ENCODE measurements at places on chromosomes 6 and 20.

- no peaks in the 10 kb centered on the region for H3K27me3 ChIP-seq
- H3K4me1 ChIP-seq = no peaks in the 10 kb centered on the region
- H3K4me3 ChIP-seq = no peak overlapping the region
- H3K27ac ChIP-seq = no peak overlapping the region
- H3K36me3 ChIP-seq = no peaks in the 10 kb centered on the region
Observed at GRCh38 chr20:3459881-3460307, 10.9 kb upstream of the ATRN start.

DNA sequence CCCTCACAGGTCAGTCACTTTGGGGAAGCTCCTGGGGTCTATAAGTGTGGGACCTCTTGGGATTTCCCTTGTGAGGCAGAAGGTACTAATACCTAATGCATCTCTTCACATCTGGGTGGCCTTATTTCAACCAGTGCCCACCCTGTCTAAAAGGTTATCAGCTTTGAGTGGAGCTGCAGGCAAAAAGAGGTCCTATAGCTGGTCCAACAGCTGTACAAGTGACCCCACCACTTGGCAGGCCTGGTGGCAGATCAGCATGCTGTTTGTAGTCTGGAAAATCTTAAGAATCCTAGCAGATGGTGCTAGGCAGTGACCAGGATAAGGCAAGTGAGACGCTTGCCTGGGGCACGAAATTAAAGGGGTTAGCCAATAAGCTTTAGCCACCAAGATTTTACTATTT lies 51.6 kb upstream of the GTSF1L start:
- no peak for DNase-seq
- no peaks in the 10 kb centered on the region for H3K27me3 ChIP-seq
- no peaks in the 10 kb centered on the region for H3K36me3 ChIP-seq
- no peak overlapping the region for H3K27ac ChIP-seq

DNA sequence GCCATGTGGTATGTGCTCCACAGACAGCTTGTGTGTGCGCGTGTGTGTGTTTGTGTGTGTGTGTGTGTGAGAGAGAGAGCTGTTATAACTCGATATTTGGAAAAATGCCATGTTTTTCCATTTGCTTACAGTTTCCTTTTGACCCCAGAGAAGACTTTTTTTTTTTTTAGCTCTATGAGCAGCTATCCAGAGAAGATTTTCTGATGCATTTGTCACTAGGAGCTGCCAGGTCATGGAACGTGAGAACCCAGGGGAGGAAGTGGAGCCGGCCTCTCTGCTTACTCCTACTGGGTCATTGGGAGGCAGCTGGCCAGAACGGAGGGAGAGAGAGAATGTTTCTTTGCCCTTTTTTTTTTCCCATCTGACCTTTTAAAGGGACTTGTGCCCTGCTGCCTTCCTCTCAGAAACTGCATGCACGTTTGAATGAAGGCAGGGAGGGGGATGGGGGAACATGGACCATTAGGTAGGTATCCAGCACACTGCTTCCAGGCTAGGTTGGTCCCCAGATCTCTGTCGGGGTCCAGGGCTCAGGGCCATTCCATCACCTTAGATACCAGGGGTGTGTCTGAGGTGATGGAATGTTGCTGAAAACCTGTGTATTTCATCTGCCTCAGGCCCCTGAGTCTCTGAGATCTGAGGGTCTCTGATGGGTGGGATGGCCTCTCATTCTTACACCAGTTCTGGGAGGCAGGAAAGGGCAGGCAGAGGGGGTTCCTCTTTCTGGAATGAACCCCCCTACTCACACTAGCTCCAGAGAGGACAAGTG lies 11.2 kb upstream of the MRPS18A start:
- no peak overlapping the region for H3K27ac ChIP-seq
- no peaks in the 10 kb centered on the region for H3K27me3 ChIP-seq
- H3K4me1 ChIP-seq = peaks cover 14% of the 10 kb centered on the region
- no peak for DNase-seq
- no peak overlapping the region for H3K4me3 ChIP-seq
- no peaks in the 10 kb centered on the region for H3K36me3 ChIP-seq

- H3K27me3 ChIP-seq = no peaks in the 10 kb centered on the region
- no peak for DNase-seq
- H3K36me3 ChIP-seq = no peaks in the 10 kb centered on the region
- peak overlapping the region; percentile 92 for H3K27ac ChIP-seq
Observed at GRCh38 chr6:113971741-113972140, 793 bp upstream of the HDAC2 start.

GRCh38 chr6:149275621-149276020 lies 41.9 kb upstream of the TAB2 start:
- no peak overlapping the region for H3K4me3 ChIP-seq
- H3K27ac ChIP-seq = no peak overlapping the region
- no peaks in the 10 kb centered on the region for H3K27me3 ChIP-seq
- no peaks in the 10 kb centered on the region for H3K36me3 ChIP-seq
- DNase-seq = no peak

DNA sequence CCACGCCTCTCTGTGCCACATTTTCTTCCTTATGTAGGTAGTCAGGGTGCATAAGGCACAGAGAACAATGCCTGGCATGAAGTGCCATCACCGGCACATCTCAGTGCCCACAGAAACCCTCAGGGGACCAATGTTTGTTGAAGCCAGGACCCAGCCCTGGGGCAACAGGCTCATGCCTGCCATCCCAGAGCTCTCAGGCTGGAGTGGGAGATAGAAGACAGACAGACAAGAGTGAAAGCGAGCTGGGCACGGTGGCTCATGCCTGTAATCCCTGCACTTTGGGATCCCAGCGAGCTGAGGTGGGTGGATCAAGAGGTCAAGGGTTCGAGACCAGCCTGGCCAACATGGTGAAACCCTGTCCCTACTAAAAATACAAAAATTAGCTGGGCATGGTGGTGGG lies 13.5 kb downstream of the EFCAB8 start:
- no peaks in the 10 kb centered on the region for H3K36me3 ChIP-seq
- no peaks in the 10 kb centered on the region for H3K27me3 ChIP-seq
- DNase-seq = no peak
- H3K27ac ChIP-seq = no peak overlapping the region

- DNase-seq = no peak
- H3K27me3 ChIP-seq = no peaks in the 10 kb centered on the region
- H3K4me1 ChIP-seq = no peaks in the 10 kb centered on the region
- H3K4me3 ChIP-seq = no peak overlapping the region
Observed at GRCh38 chr6:152598421-152598820, 38.7 kb downstream of the SYNE1 start.

GRCh38 chr20:62714006-62714405 lies 5.4 kb downstream of the NTSR1 start:
- H3K4me3 ChIP-seq = no peak overlapping the region
- no peak for DNase-seq
- no peak overlapping the region for H3K27ac ChIP-seq

GRCh38 chr20:57957411-57958049 lies 247.7 kb upstream of the PMEPA1 start:
- no peak overlapping the region for H3K27ac ChIP-seq
- H3K36me3 ChIP-seq = no peaks in the 10 kb centered on the region
- no peak overlapping the region for H3K4me3 ChIP-seq
- H3K4me1 ChIP-seq = peaks cover 22% of the 10 kb centered on the region
- no peak for DNase-seq

DNA sequence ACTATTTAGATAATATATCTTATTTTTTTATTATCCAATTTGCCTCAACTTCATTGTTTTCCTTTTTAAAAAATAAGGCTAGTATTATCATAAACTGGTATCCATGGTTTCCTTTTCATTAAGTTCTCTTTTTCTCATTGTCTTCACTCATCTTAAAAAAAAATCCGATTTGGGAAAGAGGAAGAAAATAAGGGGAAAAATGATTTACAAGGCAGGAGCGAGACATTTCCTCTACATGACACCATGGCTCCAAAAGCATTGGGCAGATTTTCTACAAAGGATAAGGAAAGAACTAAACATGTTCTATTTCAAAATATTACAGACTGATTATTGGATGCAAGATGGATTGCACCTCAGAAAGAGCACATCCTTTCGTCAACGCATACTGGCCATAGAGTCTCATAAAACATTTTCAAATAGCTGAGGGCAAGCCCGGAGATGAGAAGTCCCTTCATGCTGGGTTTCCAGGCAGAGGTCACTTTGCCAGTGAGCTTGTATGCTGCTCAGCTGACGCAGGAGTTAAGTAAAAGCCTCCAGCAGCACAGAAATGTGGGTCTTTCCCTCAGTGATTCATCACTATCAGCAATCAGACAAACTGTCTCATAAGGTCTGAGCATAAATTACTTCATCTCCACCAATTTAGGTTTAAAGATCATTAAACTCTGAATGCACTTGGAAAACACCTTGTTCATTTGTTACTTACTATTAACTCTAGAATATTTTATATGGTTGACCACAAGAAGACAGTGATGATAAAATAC lies 129.0 kb upstream of the TNFAIP3 start:
- no peaks in the 10 kb centered on the region for H3K4me1 ChIP-seq
- DNase-seq = no peak

- H3K27me3 ChIP-seq = no peaks in the 10 kb centered on the region
- no peak for DNase-seq
- H3K4me1 ChIP-seq = peaks cover 7% of the 10 kb centered on the region
Observed at GRCh38 chr6:152119831-152120230, 312.3 kb downstream of the ESR1 start.

GRCh38 chr20:7505835-7506221 lies 434.4 kb downstream of the HAO1 start:
- H3K27ac ChIP-seq = no peak overlapping the region
- no peak for DNase-seq
- H3K4me1 ChIP-seq = peaks cover 3% of the 10 kb centered on the region
- no peaks in the 10 kb centered on the region for H3K36me3 ChIP-seq

DNA sequence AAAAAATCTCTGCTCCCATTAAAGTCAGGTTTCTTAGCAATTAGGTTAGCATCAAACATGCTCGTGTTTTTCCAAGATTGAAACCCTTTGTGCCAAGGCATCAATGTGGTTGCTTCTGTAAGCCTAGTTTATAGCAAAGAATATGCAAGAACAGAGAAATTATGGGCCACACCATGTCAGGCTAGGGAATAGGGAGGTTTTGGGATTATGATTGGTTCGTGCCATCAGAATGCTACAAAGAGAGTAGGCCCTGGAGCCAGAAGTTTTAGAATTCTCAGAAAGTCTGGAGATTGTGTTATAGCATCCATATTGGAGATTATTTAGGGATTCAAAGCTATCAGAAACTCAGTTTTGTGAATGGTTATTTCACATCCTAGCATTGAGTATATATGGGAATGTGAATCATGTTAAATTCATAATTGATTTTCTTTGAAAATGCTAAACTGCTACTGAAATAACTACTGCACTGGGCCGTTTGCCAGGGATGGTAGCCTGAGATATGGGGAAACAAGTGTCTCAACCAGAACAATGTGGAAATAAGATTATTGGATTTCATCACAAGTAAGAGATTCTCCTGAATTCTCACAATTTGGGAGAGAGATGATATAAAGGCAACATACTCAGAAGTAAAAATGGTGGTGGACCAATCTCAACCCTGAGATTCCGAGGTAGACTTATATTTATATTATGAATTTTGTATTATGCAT lies 45.3 kb downstream of the ZNF292 start:
- no peak for DNase-seq
- H3K4me3 ChIP-seq = no peak overlapping the region
- no peaks in the 10 kb centered on the region for H3K36me3 ChIP-seq

GRCh38 chr20:24492031-24492607 lies 22.7 kb downstream of the SYNDIG1 start:
- no peaks in the 10 kb centered on the region for H3K27me3 ChIP-seq
- H3K36me3 ChIP-seq = peaks cover 3% of the 10 kb centered on the region
- no peak for DNase-seq
- H3K27ac ChIP-seq = no peak overlapping the region
- H3K4me3 ChIP-seq = no peak overlapping the region
- H3K4me1 ChIP-seq = no peaks in the 10 kb centered on the region

- no peaks in the 10 kb centered on the region for H3K36me3 ChIP-seq
- H3K27me3 ChIP-seq = no peaks in the 10 kb centered on the region
- H3K4me1 ChIP-seq = peaks cover 18% of the 10 kb centered on the region
- H3K4me3 ChIP-seq = no peak overlapping the region
- no peak for DNase-seq
- H3K27ac ChIP-seq = no peak overlapping the region
Observed at GRCh38 chr6:104606361-104606760, 253.4 kb downstream of the HACE1 start.

DNA sequence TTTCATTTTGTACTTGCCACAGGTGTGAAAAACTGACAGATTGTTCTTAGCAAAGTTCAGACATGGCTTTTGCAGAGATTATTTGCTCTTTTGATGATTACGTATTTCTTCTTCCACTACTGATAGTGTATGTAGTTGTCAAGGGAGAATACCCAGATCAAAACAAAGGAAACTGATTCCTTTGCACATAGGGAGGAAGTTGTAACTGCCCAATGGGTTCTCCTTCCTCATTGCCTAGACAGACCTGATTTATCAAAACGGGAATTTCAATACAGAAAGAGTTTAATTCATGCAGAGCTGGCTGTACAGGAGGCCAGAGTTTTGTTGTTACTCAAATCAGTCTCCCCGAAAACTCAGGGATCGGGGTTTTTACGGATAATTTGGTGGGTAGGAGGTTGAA lies 214.7 kb downstream of the BCAS1 start:
- H3K4me1 ChIP-seq = peaks cover 7% of the 10 kb centered on the region
- H3K36me3 ChIP-seq = no peaks in the 10 kb centered on the region
- no peaks in the 10 kb centered on the region for H3K27me3 ChIP-seq
- no peak overlapping the region for H3K4me3 ChIP-seq
- H3K27ac ChIP-seq = no peak overlapping the region
- no peak for DNase-seq

GRCh38 chr20:2005831-2006426 lies 12.1 kb upstream of the PDYN start:
- H3K4me3 ChIP-seq = no peak overlapping the region
- H3K27ac ChIP-seq = no peak overlapping the region
- no peaks in the 10 kb centered on the region for H3K36me3 ChIP-seq
- no peaks in the 10 kb centered on the region for H3K4me1 ChIP-seq
